ENCODE measurements at places on chromosomes 13 and 19.
A peak's percentile ranks its signal among the peaks of the same experiment; 100 is the strongest.

DNA sequence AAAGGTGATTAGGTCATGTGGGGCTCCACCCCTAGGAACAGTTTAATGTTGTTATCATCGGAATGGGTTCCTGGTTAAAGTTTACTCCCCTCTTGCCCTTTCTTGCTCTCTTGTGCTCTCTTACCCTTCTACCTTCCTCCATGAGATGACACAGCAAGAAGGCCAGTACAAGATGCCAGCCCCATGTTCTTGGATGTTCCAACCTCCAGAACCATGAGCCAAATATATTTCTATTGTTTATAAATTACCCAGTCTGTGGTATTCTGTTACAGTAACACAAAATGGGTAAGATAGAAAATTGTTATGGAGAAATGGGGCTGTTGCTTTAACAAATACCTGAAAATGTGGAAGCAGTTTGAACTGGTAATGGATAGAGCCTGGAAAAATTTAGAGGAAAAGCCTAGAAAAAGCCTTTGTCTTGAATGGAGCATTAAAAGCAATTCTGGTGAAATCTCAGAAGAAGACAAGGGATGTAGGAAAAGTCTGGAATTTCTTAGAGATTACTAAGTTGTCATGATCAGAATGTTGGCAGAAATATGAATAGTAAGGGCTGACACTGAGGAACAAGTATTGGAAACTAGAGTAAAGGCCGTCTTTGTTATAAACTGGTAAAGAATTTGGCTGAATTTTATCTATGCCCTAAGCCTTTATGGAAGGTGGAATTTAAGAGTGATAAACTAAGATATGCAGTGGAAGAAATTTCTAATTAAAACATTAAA is 53.5 kb upstream of the TSC22D1 start:
- DNase-seq: no peak

- DNase-seq: no peak
Observed at GRCh38 chr13:19362946-19363510, 181.4 kb upstream of the TUBA3C start.

- peak; percentile 60 for DNase-seq
Observed at GRCh38 chr13:50898338-50898737, 11.3 kb upstream of the RNASEH2B start.

GRCh38 chr19:49469828-49470614 is 4.0 kb upstream of the FLT3LG start:
- DNase-seq: peak; percentile 90

GRCh38 chr19:45299719-45300118 is 23.0 kb downstream of the CKM start:
- DNase-seq: no peak

DNA sequence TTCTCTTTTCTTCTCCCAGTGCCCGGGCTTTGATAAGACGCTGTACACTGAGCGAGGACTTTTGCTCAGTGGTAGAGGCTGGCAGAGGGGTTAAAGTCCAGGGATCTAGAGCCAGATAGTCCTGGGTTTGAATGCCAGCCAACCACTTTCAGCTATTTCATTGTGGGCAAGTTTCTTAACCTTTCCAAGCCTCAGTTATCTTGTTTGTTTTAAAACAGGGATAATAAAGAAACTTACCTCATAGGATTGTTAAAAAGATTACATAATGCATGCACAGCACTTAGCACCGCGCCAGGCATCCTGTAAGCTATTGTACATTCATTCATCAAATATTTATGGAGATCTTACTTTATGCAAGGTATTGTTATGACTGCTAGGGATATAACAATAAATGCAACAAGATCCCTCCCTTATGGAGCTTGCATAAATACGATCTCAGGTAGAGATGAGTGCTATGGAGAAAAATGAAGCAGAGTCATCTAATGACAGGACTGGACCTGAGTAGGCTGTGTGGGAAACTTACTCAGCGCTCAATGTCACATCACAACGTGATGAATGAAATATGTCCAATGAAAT is 70.8 kb downstream of the LNX2 start:
- no peak for DNase-seq

DNA sequence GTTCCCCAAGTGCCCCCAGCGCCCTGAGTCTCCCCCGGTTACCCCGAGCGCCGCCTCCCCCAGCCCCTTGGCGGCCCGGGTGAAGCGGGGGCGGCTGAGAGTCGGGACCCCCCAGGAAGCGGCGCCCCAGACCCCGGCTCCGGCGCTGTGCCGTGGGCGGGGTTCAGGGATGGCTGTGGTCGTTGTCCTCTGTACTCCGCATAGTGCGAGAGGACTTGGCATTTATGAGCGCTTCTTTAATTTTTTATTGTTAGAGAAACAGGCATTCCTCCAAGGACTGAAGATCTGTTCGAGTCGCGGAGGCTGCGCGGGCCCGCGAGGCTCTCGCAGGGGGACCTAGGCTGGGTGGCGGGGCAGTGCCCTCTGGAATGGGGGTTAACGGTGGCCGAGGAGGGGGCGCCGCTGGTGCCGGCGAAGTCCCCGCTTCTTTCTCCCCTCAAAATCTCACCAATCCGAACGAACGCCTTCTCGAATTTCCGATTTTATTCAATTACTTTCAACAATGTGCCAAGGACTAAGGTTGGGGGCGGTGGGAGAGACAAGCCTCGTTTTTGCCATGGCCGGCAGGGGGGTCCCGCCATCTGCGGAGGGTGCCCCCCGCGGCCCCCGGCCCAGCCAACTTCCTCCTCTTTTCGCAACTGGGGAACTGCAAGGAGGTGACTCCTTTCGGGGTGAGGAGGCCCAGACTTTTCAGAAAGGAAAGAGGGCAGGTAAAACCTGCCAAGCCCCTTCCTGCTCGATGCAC is 596 bp upstream of the GJB2 start:
- peak; percentile 45 for DNase-seq

DNA sequence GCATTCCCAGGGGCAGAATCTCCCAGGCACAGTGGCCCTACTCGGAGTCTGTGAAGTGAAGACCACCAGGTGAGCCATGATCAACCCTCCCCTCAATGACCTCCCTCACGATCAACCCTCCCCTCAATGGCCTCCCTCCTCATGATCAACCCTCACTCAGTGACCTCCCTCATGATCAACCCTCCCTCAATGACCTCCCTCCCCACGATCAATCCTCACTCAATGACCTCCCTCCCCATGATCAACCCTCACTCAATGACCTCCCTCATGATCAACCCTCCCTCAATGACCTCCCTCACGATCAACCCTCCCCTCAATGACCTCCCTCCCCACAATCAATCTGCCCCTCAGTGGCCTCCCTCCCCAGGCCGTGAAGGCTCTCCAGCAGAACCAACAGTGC is 32.1 kb downstream of the SBNO2 start:
- DNase-seq: no peak

- DNase-seq: no peak
Observed at GRCh38 chr13:73514208-73514607, 455.4 kb downstream of the KLF5 start.

GRCh38 chr19:13024126-13024950 is 29.1 kb downstream of the NFIX start:
- DNase-seq: peak; percentile 30

GRCh38 chr19:46697204-46697960 is 19.5 kb downstream of the PRKD2 start:
- DNase-seq: peak; percentile 75

DNA sequence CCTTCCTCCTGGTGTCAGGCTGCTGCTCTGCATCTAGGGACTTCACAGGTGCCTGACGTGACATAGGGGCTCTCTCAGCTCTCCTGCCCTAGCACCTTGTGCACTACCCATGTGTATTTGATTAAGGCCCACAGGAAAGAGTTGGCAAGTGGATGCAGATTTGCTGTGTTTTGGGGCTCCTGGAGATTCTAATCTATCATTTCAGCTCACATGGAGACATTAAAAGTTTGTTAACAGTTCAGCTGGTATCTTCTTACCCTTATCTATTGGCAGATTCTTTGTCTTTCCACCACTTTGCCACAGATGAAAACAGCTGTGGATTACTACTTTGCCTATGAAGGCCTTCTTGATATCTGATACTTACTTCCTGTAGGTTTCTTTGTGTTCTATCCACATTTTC is 41.9 kb downstream of the WASF3 start:
- peak; percentile 10 for DNase-seq

Measured in hematopoietic multipotent progenitor cell treated with erythropoietin and hydrocortisone succinate and interleukin-3 and kit ligand, for 4 days (in vitro differentiated cells).